MG63 (cell line): ENCODE measurements at places on chromosomes 16 and 17. TPM values are rescaled to one million over a fixed set of nuclear protein-coding genes. Genes with fewer than 3 reads are reported as not detected.

- DNase-seq = no peak
Measured at GRCh38 chr16:47503936-47504335, 42.8 kb downstream of the PHKB start.

DNA sequence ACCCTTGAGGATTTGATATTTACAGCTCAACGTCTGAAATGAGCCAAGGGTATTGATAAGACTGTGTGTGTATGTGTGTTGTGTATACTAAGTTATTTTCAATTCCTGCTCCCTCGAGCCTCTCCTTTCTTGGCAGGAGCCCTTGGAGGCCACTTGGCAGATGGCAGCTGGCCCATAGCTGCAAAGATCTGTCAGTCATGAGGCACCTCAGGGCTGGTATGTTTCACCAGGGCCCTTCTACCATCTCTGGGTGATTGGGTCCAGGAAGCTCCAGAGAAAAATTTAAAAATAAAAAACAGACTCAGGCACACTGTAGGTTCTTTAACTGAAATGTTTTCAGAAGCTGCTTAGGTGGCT lies 355.7 kb downstream of the HAPSTR1 start:
- peak; percentile 2 for DNase-seq

Gene NHLRC4
- total RNA-seq = not detected in 2 replicates

GRCh38 chr16:3595110-3595486 lies 16.3 kb downstream of the SLX4 start:
- DNase-seq = no peak

DNA sequence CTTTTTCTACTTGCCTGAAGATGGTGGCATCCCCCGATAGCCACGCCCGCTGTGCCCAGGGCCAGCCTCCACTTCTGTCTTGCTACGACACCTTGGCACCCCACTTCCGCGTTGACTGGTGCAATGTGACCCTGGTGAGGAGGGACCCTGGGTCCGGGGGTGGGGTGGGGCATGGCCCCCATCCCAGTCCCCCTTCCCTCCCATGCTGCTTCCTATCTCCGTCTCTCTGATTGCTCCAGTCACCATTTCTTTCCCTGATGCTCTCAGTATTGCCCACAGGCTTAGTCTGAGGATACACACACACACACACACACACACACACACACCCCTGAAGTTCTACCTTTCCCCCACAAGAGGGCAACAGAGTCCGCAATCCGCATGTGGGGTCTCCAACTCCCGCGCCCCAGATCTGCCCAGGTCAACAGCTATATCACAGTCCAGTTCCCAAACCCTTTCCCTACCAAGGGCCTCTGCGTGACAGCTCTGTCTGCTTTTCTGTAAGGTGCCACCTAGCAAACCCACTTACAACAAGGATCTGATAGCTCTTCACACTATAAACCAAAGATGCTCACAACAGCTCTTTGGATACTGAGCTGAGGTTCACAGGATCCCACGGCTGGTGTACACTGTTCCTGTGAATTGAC lies 3.4 kb downstream of the SGCA start:
- DNase-seq = peak; percentile 62

Gene MCRIP2
- total RNA-seq = 22.2 and 50.3 TPM in 2 replicates

Gene C1QTNF8
- not detected in 2 replicates for total RNA-seq

Gene MFAP4
- 3.2 and 4.3 TPM in 2 replicates for total RNA-seq

DNA sequence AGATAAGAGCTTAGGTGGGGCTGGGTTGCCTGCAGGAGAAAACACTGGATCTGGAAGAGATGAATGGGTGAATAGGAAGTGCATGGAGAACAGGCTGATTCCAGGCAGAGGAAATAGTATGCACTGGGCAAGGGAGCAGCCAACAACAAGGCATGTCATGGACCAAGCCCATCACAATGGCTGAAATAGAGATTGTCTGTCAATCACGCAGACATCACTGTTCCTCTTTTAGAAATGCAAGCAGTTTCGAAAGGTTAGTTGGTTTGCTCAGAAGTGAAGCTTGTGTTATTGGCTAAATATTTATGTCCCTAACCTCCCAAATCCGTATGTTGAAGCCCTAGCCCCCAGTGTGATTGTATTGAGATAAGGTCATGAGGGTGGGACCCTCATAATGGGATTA lies 621.7 kb upstream of the CDH11 start:
- DNase-seq = no peak

DNA sequence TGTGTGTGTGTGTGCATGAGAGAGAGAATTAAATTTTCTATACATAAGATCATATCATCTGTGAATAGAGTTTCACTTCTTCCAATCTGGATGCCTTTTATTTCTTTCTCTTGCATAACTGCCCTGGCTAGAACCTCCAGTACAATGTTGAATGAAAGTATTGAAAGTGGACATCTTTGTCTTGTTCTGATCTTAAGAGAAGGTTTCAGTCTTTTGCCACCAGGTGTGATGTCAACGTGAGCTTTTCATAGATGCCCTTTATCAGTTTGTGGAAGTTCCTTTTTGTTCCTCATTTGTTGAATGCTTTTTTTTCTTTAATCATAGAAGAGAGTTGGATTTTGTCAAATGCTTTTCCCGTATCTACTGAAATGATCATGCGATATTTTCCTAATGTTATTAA lies 63.3 kb downstream of the RNF213 start:
- no peak for DNase-seq

DNA sequence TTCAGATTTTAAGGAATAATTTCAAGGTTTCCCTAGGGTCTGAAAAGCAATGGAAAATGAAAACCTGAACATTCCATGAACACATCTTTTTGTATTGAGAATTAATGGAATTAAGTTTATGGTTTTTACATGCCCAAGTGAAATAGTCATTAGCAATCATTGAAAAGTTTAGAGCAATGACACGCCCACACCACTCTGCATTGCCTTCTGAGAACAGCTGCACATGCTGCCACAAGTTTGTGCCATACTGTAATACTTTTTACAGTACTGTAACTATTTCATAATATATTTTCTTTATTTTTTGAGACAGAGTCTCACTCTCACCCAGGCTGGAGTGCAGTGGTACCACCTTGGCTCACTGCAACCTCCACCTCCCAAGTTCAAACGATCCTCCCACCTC lies 345.2 kb upstream of the PMFBP1 start:
- no peak for DNase-seq

- no peak for DNase-seq
Measured at GRCh38 chr16:70725024-70725911, 39.4 kb upstream of the MTSS2 start.

GRCh38 chr17:18937981-18938691 lies 13.8 kb upstream of the SLC5A10 start:
- DNase-seq = no peak
